ENCODE measurements at places on chromosomes 2 and 18. TPM values are rescaled to one million over a fixed set of nuclear protein-coding genes. Genes with fewer than 3 reads are reported as not detected.

- H3K4me1 ChIP-seq, result peaks cover 24% of the 10 kb centered on the region
- H3K36me3 ChIP-seq, result no peaks in the 10 kb centered on the region
- peak; percentile 32 for DNase-seq
- H3K27ac ChIP-seq, result no peak overlapping the region
Observed at GRCh38 chr2:230664128-230664527, 48.5 kb upstream of the CAB39 start.

Gene DCDC2C
- total RNA-seq, result not detected

Gene SIGLEC15
- not detected for total RNA-seq

Gene FAM136A
- total RNA-seq, result 78.7 TPM

DNA sequence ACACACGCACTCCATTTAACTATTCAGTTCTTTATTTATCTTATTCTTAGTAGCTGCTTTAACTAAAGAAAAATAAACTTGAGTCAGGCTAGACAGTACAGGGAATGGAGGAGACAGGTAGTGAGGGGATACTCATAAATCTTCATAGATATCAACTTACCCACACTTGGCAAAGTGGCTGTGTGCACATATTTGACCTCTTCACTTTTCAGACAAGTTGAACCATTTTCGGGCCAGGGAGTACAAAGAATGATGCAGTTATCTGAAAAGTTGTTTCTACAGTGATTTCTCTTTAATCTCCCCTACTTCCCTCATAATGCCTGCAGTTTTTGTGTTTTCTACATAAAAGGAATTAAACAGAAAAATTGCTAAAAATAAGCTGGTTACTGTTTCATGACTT lies 307.5 kb downstream of the GULP1 start:
- DNase-seq, result peak; percentile 72
- H3K4me3 ChIP-seq, result no peak overlapping the region
- peaks cover 35% of the 10 kb centered on the region for H3K4me1 ChIP-seq
- H3K27ac ChIP-seq, result no peak overlapping the region
- H3K36me3 ChIP-seq, result peaks cover 2% of the 10 kb centered on the region

DNA sequence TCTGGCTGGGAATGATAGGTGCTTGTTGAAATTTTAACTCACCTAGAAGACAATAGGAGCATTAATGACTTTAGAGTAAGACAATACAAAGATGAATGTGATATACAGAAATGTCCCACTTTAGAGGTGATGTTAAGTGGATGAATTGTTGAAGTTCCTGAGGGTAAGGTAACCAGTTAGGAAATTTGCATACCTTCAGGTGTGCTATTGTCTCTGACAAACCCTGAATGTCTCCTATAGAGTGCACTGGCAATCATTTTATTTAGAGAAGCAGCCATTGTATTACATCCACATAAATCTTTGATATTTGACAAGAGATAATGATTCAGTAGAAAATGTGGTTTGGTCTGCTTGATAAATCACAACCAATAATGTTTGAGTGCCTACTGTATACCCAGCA lies 228.5 kb downstream of the RNF144A start:
- no peak overlapping the region for H3K4me3 ChIP-seq
- no peak overlapping the region for H3K27ac ChIP-seq
- no peaks in the 10 kb centered on the region for H3K27me3 ChIP-seq
- H3K4me1 ChIP-seq, result no peaks in the 10 kb centered on the region
- DNase-seq, result no peak
- no peaks in the 10 kb centered on the region for H3K36me3 ChIP-seq

DNA sequence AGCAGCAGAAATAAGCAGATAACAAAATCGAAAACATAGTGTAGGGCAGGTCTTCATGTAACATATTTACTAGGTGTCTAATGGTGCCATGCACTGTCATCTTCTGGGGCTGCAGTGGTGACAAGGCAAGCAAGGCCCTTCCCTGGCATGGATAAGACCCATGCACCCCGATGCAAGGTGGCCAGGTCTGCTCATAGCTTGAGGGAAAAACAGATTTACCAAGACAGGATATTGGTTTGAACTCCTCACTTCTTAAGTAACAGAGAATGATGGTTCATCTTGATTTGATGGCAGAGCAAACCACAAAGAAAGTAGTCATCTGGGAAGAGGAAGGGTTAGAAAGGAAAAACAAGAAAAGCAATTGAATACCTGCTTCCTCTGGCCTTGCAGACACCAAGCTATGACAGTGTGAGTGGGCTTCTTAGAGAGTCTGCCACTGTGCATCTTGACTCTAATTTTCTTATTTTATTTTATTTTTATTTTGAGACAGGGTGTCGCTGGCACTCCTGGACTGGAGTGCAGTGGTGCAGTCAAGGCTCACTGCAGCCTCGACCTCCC lies 35.8 kb upstream of the EML6 start:
- no peaks in the 10 kb centered on the region for H3K36me3 ChIP-seq
- H3K27ac ChIP-seq, result no peak overlapping the region
- H3K4me3 ChIP-seq, result no peak overlapping the region

GRCh38 chr2:102770506-102770905 lies 8.7 kb downstream of the TMEM182 start:
- H3K36me3 ChIP-seq, result no peaks in the 10 kb centered on the region
- no peak for DNase-seq
- no peaks in the 10 kb centered on the region for H3K27me3 ChIP-seq
- H3K4me3 ChIP-seq, result no peak overlapping the region
- peaks cover 9% of the 10 kb centered on the region for H3K4me1 ChIP-seq

DNA sequence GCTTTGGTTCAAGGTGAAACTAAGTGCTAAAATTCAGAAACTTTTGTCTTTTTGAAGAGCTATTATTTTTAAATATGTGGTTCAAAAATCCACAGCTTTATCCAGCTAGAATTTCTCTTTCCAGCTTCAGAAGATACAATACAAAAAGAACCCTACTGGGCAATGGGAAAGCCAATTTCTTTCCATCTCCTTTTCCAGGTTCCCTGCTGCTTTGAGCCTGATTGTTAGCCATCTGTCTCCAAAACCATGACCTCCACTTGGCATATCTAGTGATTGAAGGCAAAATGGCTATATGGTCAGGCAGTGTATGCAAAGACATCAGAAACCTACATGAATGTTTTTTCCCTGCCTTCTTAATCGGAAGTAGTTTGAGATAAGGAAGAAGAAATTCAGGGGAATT lies 134.1 kb downstream of the KCNH7 start:
- H3K27ac ChIP-seq, result no peak overlapping the region
- no peaks in the 10 kb centered on the region for H3K4me1 ChIP-seq
- no peaks in the 10 kb centered on the region for H3K36me3 ChIP-seq
- DNase-seq, result no peak
- no peaks in the 10 kb centered on the region for H3K27me3 ChIP-seq
